Upper lobe of left lung (tissue), 6 donors: ENCODE measurements at places on chromosomes 5 and 9. TPM values are rescaled to one million over a fixed set of nuclear protein-coding genes. Genes with fewer than 3 reads are reported as not detected.

The SKP2 gene
- 14.6 TPM for total RNA-seq

The PIP5KL1 gene
- total RNA-seq = 38.8 TPM

The IGFBPL1 gene
- total RNA-seq = not detected

The FRMD3 gene
- 7.3 TPM for total RNA-seq

The IFNA13 gene
- total RNA-seq = not detected

The ADGRD2 gene
- not detected for total RNA-seq

The RLN2 gene
- total RNA-seq = not detected

The ADAMTS2 gene
- total RNA-seq = 27.5 TPM
